ENCODE measurements at places on chromosomes 1 and 21.

DNA sequence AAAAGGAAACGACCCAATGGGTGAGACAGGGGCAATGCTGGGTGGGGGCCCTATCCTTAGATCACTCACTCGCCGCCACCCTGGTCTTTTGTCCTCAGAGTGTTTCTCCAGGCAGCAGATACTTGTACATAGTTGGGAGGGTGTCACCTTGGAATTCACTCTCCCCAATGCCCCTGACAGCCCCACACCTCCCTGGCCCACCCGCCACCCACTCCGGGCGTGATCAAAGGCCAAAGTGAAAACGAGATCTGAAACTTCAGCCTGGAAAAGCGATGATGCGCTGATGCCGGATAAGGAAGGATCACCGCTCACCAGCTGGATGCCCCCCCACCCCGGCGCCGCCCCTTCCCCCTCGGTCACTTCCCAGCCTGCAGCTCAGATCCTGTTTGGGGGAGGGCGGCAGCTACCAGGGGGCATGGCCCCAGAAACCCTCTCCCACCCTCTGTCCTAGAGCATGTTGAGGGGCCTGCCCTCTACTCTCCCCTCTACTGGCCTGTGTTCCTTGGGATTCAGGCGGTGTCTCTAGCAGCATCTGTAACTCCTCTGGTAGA, 33.6 kb upstream of the CASZ1 start:
- no peak for DNase-seq
- peaks cover 3% of the 10 kb centered on the region for H3K27me3 ChIP-seq
- H3K36me3 ChIP-seq, result no peaks in the 10 kb centered on the region

GRCh38 chr1:75587692-75588091, 23.2 kb downstream of the SLC44A5 start:
- no peak overlapping the region for H3K4me3 ChIP-seq
- H3K4me1 ChIP-seq, result no peaks in the 10 kb centered on the region
- H3K27me3 ChIP-seq, result no peaks in the 10 kb centered on the region

DNA sequence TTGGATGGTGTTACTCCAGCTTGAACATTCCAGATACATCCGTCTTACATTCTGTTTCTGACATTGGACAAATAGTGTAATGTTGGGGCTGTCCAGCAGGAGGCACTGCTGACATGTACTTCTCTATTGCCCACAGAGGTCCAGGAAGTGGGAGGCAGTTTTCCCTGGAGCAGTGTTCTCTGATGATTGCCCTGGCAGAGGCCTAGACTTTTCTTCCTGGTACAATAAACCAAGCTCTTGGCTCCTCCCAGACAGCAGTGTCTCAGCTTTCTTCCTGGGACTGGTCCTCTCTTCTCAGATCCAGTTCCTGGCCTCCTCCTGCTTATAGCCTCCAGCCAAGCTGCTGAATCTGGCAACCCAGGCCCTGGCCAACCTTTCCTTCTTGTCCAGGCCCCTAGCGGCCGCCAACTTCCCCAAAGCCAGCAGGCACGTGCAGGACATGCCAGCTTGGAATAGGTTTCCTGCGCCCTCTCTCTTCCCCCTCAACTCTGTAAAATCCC, 14.9 kb upstream of the IFNLR1 start:
- H3K36me3 ChIP-seq, result no peaks in the 10 kb centered on the region
- no peaks in the 10 kb centered on the region for H3K27me3 ChIP-seq
- peaks cover 13% of the 10 kb centered on the region for H3K4me1 ChIP-seq
- H3K27ac ChIP-seq, result peak overlapping the region; percentile 71

DNA sequence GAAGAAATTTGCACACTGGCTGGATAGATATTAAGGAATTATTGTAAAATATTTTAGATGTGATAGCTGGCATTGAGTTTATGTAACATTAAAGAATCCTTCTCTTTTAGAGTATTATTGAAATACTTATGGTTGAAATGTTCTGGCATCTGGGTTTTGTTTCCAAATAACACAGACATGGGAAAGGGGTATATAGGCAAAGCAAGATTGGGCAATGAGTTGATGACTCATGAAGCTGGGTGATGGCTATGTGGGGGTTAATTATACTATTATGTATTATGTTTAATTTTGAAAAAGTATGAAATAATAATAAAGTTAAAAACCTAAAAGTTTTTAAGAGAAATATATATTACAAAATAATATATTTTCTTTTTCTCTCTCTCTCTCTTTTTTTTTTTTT, 12.5 kb upstream of the PTPN14 start:
- H3K4me3 ChIP-seq, result no peak overlapping the region
- no peak overlapping the region for H3K27ac ChIP-seq
- DNase-seq, result no peak
- H3K4me1 ChIP-seq, result no peaks in the 10 kb centered on the region

- H3K27me3 ChIP-seq, result no peaks in the 10 kb centered on the region
- H3K4me3 ChIP-seq, result no peak overlapping the region
- no peaks in the 10 kb centered on the region for H3K36me3 ChIP-seq
- no peaks in the 10 kb centered on the region for H3K4me1 ChIP-seq
Measured at GRCh38 chr1:77347646-77348045, 65.8 kb downstream of the AK5 start.

GRCh38 chr1:207064561-207064960, 11.5 kb downstream of the PFKFB2 start:
- no peaks in the 10 kb centered on the region for H3K4me1 ChIP-seq
- no peak for DNase-seq
- H3K36me3 ChIP-seq, result no peaks in the 10 kb centered on the region
- no peaks in the 10 kb centered on the region for H3K27me3 ChIP-seq

DNA sequence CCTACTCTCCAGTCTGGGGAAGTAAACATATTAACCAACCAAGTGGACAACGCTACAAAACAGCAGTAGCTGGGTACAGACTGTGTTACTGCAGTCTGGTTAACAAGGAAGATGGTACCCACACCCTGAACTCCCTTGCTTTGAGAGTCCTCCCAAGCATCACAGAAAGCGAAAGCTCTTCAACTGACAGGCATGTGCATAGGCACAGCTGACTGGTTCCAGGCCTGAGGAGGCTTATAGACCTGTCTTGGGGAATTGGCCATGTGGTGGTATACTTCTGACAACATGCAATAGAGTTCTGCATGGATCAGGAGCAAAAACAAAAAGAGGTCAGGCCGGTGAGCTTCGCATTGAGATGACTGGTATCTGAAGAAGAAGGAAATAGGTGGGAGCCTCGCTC, 17.4 kb downstream of the LMX1A start:
- peaks cover 5% of the 10 kb centered on the region for H3K27me3 ChIP-seq
- H3K36me3 ChIP-seq, result no peaks in the 10 kb centered on the region
- no peaks in the 10 kb centered on the region for H3K4me1 ChIP-seq
- H3K4me3 ChIP-seq, result no peak overlapping the region
- no peak overlapping the region for H3K27ac ChIP-seq

DNA sequence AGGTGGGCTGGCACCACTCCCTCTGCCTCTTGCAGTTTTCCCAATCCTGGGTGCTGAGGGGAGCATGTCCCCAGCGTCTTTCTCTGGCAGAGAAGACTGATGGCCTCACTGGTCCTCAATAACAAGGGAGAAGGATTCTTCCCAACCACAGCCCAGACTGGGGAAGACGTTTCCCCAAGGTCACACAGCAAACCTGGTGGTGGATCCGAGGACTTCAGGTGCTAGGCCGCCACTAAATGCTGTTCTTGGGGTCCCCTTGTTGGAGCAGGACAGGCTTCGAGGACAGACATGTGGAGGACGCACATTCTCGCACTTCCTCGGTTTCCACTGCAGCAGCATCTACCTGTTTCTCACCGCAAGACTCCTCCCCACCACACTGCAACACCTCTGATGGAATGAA, 30.9 kb upstream of the PAX7 start:
- no peak overlapping the region for H3K27ac ChIP-seq
- H3K27me3 ChIP-seq, result no peaks in the 10 kb centered on the region
- no peak overlapping the region for H3K4me3 ChIP-seq
- no peak for DNase-seq

GRCh38 chr1:242839101-242839500, 314.6 kb upstream of the PLD5 start:
- DNase-seq, result no peak
- no peaks in the 10 kb centered on the region for H3K36me3 ChIP-seq
- no peaks in the 10 kb centered on the region for H3K4me1 ChIP-seq
- H3K27ac ChIP-seq, result no peak overlapping the region
- no peaks in the 10 kb centered on the region for H3K27me3 ChIP-seq
